ENCODE measurements at places on chromosomes 5 and 9.

DNA sequence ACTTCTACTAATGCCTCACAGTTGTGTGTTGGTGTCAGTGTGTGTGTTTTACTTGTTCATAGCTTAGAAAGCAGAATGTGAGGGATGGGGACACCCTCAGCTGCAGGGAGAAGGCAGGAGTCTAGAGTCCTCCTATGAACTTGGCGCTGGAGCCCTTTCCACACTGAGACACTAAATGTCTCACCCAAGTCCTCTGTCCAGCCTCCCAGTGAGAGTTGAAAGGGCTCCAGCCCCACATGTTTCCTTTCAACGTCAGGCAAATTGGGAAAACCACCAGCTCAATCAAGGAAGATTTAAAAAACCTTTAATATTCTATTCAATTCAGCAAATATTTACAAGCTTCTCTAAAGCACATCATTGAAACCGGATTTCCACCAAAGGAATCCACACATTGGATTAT, 167.6 kb upstream of the MSX2 start:
- no peak for DNase-seq

DNA sequence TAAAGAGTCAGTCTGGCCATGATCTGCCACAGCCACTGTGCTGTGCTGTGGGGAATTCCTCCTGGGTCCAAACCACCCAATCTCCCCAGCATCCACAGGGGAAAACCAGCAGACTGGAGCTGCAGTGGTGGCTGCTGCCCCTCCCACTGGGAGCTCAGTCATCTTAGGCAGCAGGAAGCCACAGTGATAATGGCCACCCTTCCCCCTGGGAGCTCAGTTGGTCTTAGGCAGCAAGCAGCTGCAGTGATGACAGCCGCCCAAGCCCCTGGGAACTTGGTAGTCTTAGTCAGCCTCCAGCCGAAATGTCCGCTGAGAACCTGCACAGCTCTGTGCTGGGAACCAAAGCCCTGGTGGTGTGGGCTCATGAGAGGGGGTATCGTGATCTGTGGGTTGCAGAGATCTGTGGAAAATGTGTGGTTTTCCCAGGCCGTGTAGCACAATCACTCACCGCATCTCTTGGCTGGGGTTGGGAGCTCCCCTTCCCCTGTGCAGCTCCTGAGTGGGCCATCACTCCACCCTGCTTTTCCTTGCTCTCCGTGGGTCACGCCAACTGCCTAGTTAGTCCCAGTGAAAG, 38.4 kb upstream of the SMIM15 start:
- no peak for DNase-seq

DNA sequence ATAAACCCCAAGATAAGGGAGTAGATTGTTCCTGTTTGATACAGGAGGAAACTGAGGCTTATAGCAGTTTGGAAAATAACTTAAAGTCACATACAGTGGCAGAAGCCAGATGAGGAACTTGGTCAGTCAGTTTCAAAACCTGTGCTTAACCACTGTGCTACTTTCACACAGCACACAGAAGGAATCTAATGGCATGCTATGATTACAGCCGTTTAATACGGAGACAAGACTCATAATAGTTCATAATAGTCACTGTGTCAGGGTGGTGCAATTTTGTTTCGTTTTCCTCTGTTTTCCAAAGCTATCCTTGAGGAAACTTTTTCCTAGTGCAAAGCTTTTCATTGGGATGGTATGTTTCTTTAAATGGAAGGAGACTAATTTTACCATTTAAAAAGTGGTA, 112.3 kb downstream of the GCNT1 start:
- DNase-seq, result no peak

- no peak for DNase-seq
Observed at GRCh38 chr9:974031-974995, 2.1 kb upstream of the DMRT3 start.

GRCh38 chr5:133531178-133531577, 81.2 kb downstream of the FSTL4 start:
- DNase-seq, result no peak

DNA sequence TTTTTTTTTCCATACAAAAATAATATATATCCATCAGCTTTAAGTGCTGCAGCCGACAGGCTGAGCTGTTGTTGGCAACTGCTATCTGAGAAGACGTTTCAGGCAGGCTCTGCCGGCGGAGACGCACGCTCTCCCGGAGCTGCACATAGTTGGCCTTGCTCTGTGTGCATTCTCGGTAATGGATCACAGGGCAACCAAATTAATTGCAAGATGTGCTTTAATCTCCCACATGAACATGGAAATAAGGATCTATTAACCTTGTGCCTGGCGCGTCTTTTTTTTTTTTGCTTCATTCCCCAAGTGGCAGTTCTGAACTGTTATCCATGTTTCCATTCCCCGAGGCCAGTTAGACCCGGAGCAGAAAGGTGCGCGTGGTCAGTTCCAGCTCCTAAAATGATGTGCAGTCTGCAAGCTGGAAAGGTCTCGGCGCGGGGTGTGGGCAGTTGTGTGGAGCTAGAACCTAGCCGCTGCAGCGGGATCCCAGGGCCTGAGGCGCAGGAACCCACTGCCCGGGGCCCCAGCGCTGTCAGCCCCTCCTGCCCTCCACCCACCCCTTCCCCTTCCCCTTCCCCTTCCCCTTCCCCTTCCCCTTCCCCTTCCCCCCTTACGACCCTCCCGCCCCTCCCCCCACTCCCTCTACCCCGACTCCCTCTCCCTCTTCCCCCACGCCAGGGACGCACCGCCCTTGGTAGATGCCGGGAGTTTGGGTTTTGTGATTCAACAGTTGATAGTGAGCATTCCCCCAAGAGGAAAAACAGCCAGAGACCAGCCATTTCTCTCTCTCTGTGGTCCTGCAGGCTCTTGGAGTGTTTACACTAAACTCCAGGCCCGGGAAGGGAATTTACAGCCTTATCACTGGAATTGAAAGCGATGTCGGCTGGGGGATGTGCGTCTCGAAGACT, 137.8 kb downstream of the CEP120 start:
- no peak for DNase-seq
